ENCODE measurements at places on chromosomes 5 and 9. TPM values are rescaled to one million over a fixed set of nuclear protein-coding genes. Genes with fewer than 3 reads are reported as not detected.

GRCh38 chr5:90546216-90546837 is 12.3 kb upstream of the ADGRV1 start:
- H3K27me3 ChIP-seq, result peaks cover 20% of the 10 kb centered on the region
- no peak overlapping the region for H3K4me3 ChIP-seq
- H3K36me3 ChIP-seq, result no peaks in the 10 kb centered on the region
- no peak overlapping the region for H3K27ac ChIP-seq

DNA sequence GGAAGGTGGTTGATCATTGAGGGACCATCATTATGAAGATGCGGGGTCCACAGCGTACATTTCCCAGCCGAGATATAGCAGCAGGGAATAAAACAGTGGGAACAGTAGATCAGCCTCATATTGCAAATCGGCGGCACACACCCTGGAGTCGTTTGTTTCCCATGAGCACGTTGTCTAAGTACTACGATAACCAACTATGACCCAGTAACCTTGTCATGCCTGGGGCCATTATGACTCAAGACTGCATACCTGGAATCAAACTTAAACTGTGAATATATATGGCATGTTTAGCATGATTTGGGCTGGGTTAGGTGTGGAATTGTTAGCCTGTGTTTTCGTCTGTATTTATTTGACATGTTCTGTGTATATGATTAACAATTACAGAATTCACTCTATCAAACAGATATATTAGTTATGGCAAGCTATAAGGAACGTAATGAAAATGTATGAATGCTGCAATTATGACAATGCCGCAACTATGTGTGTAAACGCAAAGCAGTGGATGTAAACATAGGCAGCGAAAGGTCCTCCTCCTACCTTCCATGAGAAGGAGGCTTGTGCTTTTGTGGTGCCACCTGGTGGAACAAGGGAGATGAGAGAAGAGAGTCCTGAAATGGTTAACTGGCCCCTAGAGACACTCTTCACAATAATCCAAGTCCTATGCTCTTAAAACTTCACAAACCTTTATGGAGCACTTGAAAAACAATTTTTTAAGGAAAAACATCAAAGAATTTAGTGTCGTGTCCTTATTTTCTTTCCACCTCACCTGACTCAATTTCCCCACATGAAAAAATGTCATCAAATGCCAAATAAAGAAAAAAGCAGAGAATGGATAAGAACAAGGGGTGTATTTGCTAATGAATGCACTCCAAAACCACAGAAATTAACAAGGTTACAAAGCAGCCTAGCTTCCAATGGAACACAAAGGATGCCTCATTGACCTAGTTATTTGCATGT is 47.1 kb downstream of the SEMA5A start:
- no peak for DNase-seq
- no peak overlapping the region for H3K27ac ChIP-seq
- no peaks in the 10 kb centered on the region for H3K4me1 ChIP-seq
- no peak overlapping the region for H3K4me3 ChIP-seq

DNA sequence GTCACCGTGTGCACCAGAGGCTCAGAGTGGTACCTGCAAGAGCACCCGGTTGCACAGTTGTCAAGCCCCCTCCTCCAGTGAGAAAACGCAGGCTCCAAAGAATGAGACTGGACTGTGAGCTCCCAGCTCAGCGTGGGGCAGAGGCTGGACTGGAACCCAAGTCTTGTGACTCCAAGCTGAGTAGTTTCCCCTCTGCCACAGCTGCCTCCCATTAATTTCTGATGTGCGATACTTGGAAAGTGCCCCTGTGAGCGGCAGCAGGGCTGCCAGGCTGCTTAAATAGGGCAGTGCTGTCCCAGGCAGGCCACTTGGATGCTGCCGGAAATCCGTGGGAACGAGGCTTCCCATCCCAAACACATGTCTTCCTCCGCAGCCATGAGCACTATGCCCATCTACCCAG is 62.2 kb upstream of the ANGPTL2 start:
- H3K27ac ChIP-seq, result no peak overlapping the region
- H3K4me3 ChIP-seq, result no peak overlapping the region
- no peaks in the 10 kb centered on the region for H3K36me3 ChIP-seq
- H3K4me1 ChIP-seq, result peaks cover 5% of the 10 kb centered on the region
- DNase-seq, result no peak

- H3K36me3 ChIP-seq, result no peaks in the 10 kb centered on the region
- H3K27ac ChIP-seq, result no peak overlapping the region
- H3K4me1 ChIP-seq, result peaks cover 6% of the 10 kb centered on the region
- H3K27me3 ChIP-seq, result peaks cover 2% of the 10 kb centered on the region
- no peak for DNase-seq
- no peak overlapping the region for H3K4me3 ChIP-seq
Observed at GRCh38 chr9:84173961-84174360, 166.6 kb downstream of the SLC28A3 start.

Gene TMEM174
- total RNA-seq, result not detected

Gene LVRN
- total RNA-seq, result 0.13 TPM

All from activated CD4-positive, alpha-beta memory T cell treated with anti-CD3 and anti-CD28 coated beads, Interleukin-2, amount 10 ng/mL, durations not matched to agents 7 days and 5 days (primary cell).